ENCODE measurements at places on chromosomes 5 and 9. TPM values are rescaled to one million over a fixed set of nuclear protein-coding genes. Genes with fewer than 3 reads are reported as not detected.

The TEX48 gene
- not detected for total RNA-seq

The ACTBL2 gene
- not detected for total RNA-seq

The PLAC8L1 gene
- total RNA-seq: not detected

The HRH2 gene
- total RNA-seq: 0.13 TPM

The FOXD4L4 gene
- total RNA-seq: 0.13 TPM

The SLC34A3 gene
- not detected for total RNA-seq

The CCNB1 gene
- total RNA-seq: 115 TPM

The TMEM232 gene
- total RNA-seq: 0.13 TPM

The SPINK6 gene
- total RNA-seq: not detected

The FGD3 gene
- total RNA-seq: not detected

The FBP2 gene
- total RNA-seq: not detected

The MCTP1 gene
- total RNA-seq: 38.8 TPM

The CACFD1 gene
- 15.2 TPM for total RNA-seq

The BTNL9 gene
- under 0.01 TPM for total RNA-seq

The IFNB1 gene
- total RNA-seq: not detected

The CERCAM gene
- total RNA-seq: 17.5 TPM
